WTC11 (cell line): ENCODE measurements at places on chromosomes 2 and 18.

DNA sequence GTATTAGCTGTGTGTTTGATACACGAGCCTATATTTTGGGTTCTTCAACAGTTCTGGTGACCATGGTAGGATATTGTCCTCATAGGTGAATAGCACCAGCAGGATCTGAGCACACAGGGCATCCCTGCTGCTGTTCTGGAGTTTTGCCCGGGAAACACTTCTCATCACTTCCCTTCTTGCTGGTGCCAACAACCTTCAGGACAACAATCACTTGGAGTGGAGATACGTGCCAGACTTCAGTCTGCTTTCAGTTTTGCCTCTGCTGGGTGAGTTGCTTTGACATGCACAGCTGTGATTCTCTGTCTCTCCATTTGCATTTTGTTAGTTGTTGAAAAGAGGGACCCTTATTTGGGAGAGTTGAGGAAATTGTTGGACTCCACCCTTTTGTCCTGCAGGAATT is 1347.2 kb upstream of the DDX18 start:
- no peak for DNase-seq

- DNase-seq, result no peak
Observed at GRCh38 chr2:147236601-147237000, 608.2 kb upstream of the ACVR2A start.

DNA sequence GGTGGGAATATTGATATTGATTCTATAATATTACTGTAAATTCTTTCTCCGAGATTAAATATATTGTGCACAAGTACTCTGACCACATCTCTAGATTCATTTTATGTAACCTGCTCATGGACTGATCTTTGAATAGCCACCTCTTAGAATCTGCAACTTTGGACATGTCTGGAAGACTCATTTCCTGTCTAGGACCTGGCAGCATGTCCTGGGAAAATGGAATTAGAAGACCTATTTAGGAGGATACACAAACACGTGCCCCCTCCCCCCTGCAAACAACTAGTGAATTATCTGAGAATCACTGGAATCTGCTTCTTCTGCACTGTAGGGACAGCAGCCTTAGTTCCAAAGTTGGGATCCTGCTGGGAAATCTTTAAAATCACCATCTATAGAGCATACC is 94.1 kb downstream of the UBE2E3 start:
- DNase-seq, result no peak

- DNase-seq, result no peak
Observed at GRCh38 chr18:12053289-12053688, 40.4 kb upstream of the ANKRD62 start.

GRCh38 chr2:137771064-137771463 is 193.2 kb upstream of the HNMT start:
- DNase-seq, result no peak

DNA sequence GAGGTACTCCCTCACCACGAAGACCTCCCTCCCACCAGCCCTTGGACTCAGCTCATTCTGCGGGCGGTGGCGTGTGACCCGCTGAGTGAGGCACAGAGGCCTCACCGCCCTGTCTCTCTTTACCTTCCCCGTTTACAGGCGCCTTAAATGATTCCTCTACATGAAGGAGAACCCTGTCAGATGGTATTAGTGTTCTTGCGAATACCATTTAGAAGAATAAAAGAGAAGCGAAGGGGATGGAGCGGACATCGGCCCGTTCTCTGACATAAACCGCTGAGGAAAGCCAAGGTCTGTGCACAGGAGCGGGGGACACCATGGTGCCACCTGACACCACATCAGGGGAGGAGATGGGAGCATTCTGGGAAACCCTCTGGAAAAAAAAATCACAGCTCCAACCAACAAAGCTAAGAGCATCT is 179.8 kb downstream of the HDAC4 start:
- no peak for DNase-seq

DNA sequence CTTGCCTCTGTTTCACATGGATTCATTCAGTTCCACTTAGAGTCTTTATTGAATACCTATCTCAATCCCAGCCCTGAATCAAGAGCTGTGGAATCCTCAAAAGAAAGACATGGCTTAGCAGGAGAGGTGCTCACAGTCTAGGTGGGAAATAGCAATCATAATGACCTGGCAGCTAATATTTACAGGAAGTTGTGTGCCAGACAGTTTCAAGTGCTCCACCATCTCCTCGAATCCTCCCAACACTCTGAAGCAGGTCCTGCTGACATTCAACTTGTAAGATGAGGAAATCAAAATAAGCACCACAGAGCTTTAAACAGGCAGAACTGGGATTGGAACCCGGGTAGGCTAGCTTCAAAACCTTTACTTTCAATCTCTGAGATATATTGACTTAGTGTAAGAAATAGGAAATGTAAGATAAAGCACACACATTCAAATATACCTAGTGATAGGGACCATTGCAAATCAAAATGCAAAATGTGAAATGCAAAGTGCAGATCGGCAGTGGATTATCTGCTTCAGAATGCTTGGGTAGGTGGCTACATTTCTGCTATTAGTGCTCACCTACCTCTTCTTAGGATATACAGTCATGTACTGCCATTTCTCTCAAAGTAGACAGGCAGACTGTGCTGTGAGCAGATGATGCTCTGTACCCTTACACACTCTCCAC is 182.0 kb downstream of the PRKCE start:
- DNase-seq, result no peak

DNA sequence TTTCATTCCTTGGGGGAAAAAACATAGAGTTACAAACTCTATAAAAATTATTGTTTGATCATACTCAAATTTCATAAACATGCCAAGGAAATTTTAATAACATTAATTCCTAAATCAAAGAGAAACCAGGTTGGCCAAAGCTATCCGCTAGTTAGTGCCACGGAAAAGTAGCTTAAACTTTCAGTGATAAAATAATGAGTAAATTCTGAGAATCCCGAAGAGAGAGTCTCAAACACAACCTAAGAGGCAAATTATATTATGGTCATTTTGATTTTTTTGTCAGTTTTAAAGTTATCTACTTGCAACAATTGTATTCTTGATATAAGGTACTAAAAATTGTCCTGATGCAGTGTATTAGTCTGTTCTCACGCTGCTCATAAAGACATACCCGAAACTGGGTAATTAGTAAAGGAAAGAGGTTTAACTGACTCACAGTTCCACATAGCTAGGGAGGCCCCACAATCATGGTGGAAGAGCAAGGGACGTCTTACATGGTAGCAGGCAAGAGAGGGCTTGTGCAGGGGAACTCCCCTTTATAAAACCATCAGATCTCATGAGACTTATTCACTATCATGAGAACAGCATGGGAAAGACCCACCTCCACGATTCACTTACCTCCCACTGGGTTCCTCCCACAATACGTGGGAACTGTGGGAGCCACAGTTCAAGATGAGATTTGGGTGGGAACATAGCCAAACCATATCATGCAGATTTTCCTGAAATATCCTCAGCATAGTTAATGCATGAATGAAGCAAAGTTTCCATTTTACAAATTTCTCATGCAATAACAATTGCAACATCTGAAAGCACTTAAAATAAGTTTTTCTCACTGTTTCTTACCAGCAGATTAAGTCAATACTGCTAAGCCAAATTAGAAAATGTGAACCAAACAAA is 205.9 kb upstream of the STK17B start:
- no peak for DNase-seq

GRCh38 chr2:166519391-166519962 is 25.4 kb upstream of the SCN7A start:
- DNase-seq, result peak; percentile 12

DNA sequence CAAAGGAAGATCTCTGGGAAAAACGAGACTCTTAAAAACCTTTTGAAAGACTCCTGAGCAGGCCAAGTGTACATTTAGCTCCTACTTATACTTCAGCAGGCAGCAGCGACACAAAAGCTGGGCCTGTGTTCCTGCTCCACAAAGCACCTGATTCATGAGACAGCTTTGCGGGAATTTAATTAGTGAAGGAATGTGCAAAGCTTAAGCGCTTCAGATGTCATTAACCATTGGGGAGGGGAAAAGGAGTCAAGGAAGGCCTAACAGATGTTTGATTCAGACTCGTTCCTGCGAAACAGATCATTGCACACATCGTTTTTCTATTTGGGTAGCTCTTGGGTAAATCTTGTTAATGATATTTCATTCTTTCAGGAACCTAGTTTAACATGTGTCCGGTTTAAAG is 125.9 kb downstream of the MAIP1 start:
- DNase-seq, result no peak

DNA sequence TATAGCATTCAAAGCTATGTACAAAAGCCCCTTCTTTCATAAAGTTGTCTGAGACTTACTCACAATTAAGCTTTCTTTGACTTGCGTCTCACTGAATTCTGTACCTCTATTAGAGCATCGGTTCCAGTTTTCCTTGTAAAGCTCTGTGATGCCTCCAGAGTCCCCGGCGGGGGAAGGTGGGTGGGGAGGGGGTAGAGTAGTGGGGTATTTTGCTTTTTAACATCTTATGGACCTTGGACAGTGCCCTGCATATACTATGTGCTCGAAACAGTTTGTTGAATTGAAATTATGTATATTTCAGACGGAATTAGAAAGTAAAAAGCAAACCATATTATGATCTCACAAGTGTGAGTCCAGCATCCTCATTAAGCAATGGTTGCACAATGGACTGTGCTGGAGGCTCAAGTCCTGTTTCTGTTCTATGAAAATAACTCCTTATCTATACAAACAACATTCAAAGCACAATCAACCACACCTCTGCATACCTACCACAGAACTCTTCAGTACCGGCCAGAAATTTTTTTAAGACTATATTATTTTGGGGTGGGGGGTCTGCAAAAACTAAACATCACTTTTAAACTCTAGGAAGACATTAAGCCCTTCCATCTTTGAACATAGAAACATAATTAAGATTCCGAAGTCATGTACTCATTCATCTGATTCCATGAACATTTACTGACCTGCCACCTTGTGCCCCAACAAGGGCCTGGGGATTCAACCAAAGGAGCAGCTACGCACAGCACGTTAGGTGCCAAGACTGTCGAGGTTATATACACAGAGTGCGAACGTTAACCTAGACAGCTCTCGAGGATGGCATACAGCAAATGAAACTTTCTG is 908 bp downstream of the STAT1 start:
- no peak for DNase-seq

- DNase-seq, result no peak
Observed at GRCh38 chr2:19881908-19882265, 19.9 kb downstream of the TTC32 start.

DNA sequence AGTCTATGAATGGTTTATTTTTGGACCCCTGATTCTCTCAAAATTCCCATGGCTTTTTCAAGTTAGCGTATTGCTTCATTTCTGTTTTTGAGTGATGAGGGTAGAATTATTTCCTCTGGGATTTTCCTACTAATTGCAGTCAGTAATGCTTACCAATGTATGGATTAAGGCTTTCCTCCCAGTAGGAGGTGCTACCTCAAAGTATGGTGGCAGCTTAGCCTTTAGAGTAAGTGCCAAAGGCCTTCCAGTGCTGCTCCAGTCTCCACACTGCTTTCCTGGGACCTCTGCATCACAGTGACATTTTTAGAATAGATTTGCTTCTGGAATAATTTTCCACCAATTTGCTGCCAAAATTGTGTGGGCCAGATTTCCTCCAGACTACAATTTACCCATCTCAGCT is 16.2 kb upstream of the SSB start:
- no peak for DNase-seq

GRCh38 chr2:16014802-16015201 is 74.5 kb downstream of the MYCN start:
- DNase-seq, result no peak

- DNase-seq, result no peak
Observed at GRCh38 chr18:10002280-10002679, 88.5 kb downstream of the VAPA start.

GRCh38 chr2:16952368-16952767 is 286.7 kb upstream of the CYRIA start:
- no peak for DNase-seq

DNA sequence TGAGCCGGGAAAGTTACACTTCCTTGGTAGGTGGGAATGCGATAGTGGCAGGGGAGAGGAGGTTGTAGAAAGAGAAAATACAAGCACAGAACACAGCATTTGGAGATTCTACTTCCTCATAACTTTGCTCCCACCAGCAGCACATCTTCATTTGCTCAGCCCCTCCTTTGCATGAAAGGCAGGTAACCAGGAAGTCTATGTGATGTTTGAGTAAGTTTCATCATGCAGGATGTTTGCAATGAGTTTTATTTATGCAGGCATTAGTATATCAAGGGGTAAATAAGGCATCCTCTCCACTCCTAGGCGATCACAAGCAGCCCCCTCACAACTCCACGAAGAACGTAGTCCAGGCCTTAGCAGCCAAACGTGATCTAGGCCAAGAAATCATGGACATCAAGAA is 5.0 kb downstream of the RNF152 start:
- no peak for DNase-seq

GRCh38 chr2:190271783-190272456 is 47.7 kb downstream of the HIBCH start:
- DNase-seq, result no peak

DNA sequence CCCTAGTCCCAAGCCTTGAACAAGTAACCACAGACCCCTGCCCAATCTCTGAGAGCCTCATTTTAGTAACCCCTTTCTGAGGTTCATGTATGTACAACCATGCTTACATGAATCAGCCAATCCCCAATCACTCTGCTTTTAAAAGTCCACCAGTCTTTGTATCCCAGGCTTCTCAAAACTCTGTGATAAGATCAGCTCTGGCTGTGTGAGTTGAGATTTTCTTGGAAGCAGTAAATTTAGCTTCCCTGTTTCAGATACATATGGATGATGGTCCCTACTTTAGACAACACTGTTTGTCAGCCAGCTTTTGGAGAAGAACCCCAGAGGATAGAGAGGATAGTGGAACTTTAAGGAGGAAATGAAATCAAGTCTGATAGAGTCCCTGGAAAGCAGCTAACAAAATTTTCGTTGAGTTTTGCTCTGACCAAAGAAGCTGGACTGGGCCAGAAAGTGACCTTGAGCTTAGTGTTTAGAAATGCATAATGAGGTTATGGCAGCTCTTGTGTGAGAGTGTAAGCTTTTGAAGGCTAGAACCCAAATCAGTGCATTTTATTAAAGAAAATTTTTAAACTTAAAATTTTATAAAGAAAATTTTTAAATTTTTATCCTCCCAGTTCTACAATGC is 3.7 kb downstream of the ADNP2 start:
- no peak for DNase-seq

DNA sequence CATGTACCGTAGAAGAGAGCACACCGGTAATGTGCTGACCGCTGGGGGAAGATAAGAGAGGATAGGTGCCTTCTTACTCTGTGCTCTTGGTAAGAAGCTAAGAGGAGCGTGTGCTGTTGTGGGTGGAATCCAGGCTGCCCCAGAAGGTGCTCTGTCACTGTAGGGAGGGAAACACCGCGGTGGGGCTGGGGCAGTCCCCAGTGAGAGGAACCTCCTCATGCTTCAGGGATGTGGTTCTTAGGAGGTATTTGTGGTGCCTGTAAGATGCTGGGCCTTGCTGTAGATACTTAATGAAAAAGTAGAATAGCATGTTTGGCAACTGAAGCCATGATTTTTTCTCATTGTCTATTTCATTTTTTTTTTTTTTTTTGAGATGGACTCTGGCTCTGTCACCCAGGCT is 1.1 kb downstream of the COLEC11 start:
- DNase-seq, result no peak

DNA sequence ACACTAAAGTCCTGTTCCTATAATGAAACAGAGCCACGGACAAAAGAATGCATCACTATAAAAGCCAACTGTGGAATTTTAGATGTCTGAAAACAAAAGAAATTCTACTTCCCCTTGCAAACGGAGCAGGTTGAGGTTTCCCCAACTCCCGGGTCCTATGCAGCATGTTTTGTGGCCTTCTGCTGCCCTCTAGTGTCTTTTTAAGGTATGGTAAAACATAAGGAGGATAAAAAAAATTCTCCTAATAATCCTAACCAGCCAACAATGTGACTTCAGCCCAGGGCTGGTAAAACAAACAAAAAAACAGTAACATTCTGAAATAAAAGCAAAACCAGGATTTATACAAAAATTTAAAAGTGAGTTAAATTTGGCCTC is 539.5 kb downstream of the NRXN1 start:
- DNase-seq, result peak; percentile 33

- no peak for DNase-seq
Observed at GRCh38 chr18:76487782-76488181, 7.3 kb downstream of the ZNF516 start.
